ENCODE measurements at places on chromosomes 5 and 9.
A peak's percentile ranks its signal among the peaks of the same experiment; 100 is the strongest.

DNA sequence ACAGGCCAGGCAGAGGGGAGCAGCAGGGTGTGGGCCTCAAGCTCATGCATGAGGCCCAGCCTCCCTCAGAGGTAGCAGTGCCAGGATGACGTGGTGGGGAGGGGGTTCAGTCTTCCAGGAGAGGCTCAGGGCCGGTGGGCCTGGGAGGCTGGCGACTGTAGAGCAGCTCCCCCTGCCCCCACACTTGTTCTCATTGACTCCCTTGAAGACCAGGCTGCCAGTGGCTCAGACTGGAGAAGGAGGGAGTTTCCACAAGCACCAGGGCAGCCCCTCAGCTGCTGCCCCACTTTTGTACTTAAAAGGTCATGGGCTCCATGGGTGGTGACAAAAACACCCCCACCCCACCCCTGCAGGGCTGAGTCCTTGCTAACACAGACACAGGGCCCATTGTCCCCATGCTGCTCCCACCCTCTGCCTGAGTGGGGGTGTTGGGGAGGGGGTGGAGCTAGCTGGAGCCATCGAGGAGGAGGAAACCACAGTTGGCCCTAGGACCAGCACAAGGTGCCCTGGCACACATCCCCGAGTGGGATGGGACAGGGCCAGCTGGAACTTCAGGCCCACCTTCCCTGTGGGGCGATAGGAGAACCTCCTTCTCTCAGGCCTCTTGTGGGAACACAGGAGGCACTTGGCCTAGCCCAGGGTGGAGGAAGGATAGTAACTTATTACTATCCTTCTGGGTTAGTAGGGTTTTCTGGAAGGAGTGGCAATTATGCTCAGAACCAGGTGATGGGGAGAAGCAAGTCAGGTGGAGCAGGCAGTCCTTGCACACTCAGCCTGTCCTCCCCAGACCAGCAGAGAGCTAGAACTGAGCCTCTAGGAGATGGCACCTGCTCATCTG lies 10.7 kb downstream of the PDLIM4 start:
- no peak for DNase-seq

DNA sequence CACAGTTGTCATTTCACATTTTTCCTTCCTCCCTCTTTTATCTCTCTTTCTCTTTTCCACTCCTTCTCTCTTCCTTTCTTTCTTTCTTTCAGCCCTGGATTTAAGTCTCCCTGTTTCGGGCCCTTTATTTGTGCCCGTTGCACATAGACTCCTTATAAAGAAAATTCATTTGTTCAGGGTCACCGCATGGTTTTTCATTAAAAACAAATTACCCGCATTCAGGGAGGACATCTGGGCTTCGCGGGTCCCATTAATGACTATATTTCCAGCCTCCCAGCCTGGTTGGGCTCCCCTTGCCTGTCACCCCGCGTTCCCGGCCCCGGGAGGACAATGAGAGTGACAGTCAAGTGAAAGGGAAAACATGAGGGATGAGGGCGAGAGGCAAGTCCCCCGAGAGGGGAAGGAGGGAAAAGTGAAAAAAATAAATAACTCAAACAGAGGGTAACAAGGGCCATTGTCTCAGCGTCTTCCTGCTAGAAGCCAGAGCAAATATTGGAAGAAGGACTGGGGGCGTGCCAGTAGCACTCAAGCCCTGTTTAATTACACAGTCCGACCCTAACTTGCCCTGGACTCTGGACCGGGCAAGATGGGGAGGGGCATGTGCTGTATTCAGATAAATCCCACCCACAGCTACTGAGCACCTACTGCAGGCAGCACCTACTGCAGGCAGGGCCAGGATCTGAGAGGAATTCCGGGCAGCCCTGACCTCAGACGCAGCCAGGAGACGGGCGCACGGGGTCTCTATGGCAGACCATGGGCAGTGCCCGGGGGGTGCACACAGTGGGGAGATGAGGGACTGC lies 166.2 kb downstream of the PAX5 start:
- no peak for DNase-seq

- DNase-seq = no peak
These were observed 491.1 kb downstream of the ENC1 start for GRCh38 chr5:74149395-74149794.

GRCh38 chr9:90815944-90816357 lies 14.3 kb downstream of the SYK start:
- DNase-seq = no peak

GRCh38 chr9:18618862-18619261 lies 144.9 kb downstream of the ADAMTSL1 start:
- no peak for DNase-seq

DNA sequence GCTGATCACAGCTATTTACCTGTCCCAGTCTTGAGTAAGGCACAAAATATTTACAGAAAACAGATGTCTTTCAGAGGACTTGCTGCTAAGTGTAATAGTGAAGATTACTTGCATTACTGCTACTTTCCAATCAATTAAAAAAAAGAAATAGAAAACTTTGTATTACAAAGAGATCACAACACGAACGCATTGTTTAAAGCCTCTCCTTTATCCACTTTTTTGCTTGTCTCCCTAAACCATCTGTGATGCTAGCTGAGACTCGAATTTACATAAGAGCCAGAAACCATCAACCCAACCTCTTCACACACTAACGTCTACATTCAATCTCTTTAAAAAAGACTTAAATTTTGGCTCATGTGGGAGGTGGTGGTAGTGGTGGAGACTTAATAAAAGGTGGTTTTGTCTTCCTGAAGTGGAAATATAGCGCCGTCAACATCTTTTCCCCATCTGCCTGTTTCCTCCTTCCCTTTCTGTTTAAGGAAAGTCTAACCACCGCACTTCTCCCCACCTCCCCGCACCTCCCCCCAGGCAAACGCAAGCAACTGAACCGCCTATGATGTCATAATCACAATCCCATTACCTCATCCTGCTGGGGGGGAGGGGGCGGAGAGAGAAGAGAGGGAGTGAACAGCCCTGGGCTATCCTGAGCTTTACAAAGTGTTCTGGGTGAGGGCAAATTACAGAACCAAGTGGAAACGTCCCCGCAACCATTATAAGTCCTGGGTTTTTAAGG lies 948 bp upstream of the FAM53C start:
- no peak for DNase-seq

DNA sequence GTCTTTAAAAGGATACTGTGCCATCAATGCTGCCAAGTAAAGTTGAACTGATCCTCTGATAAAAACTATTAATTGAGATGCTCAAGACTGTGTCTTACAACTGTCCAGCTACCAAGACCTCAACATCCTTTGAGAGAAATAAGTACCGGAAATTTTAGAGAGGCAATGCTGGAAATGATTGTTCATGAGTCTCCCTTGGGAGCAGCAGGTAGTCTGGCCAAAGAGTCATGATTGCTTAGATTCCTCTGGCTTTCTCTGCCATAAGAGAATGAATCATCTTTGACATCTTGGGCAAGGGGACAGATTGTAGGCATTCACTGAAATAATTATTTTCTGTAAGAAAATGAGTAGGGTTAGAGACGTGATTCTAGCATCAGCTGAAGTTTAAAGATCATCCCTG lies 466.6 kb upstream of the DAB2 start:
- DNase-seq = no peak

DNA sequence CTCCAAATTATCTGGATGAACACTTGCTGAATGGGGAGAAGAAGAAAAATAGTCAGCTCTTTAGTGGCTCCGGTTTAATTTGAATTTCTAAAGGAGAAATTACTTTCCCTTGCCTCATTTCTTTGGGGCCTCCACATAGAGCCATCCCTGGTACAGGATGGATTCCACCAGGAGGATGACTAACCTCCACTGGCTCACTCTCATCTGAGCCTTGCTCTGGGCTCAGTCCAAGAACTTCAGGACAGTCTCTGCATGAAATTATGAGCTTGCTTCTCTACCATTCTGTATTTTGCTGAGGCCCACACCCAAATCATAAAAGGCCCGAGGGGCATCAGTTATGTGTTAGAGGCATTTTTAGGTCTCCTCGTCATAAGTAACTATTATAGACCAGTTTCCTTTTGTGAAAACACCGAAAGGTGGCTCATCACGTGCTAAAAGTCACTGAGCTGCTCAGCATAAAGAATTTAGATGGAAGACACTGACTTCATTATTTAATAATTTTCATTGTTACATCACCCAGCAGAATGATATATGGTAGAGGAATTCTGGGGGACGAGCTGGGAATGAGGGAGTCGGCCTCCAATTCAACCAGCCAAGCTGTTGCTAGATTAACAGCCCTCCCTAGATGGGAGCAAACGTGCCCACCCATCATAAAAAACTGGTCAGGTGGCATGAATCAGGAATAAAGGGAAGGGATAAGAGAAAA lies 222.1 kb downstream of the TARS1 start:
- no peak for DNase-seq

GRCh38 chr5:51632793-51633192 lies 249.5 kb downstream of the ISL1 start:
- no peak for DNase-seq

- peak; percentile 25 for DNase-seq
These were observed 80.4 kb downstream of the GRAMD2B start for GRCh38 chr5:126503602-126504104.

- no peak for DNase-seq
These were observed 72.1 kb upstream of the SEMA6A start for GRCh38 chr5:116646611-116647289.

- DNase-seq = no peak
These were observed 14.3 kb downstream of the CEL start for GRCh38 chr9:133075925-133076630.

- DNase-seq = no peak
These were observed 678 bp downstream of the SLC2A6 start for GRCh38 chr9:133477992-133478850.

DNA sequence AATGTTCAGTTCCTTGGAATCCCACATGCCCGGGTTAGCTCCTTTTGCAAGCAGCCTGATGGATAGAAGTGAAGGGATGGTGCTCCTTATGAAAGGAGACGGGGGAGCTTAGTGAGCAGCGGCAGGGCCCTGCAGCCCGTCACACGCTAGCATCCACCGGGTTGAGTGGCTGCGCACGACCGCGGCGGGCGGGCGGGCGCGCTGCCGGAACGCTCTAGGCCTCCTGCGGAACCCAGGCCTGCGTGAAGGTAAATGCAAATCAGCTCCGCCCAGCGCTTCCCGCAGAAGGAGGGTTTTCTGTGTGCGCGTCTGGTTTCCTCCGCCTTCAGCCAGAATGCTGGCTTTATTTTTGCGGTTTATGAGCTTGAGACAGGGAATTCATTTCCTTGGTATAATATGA lies 19.8 kb downstream of the IL12B start:
- peak; percentile 16 for DNase-seq

DNA sequence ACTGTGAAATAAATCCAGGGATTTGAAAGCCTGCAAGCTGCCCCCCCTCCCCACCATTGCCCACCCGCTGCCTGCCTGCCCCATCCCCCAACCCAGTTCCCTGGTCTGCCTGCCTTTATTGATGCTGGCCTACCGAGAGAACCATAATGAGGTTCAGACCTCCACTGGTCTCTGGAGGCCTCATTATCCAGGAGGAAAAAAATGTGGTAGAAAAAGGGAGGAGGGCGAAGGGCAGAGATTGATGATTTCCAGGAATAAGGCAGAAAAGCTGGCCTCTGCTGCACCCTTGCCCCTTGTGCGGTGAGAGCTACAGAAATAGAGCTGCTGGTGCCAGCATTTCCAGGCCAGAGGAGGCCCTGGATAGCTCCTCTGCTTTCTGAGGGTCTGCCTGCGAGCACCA lies 216.1 kb downstream of the PAPPA start:
- no peak for DNase-seq

DNA sequence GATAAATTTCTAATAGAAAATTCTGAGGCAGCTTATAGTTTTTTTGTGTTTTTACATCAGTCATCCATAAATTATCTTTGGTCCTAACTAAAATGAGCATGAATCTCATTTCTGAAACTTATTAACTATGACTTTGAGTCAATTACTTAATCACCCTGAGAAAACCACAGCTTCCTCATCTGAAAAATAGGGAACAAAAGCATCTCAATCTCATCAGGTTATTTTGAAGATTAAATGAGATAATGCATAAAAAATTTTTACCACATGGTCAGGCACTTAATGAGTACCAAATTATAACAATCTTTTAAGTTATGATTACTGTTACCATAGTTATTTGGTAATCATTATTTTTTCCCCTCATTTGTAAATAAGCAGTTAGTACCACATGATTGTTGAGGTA lies 279.1 kb downstream of the MAST4 start:
- no peak for DNase-seq

- DNase-seq = no peak
These were observed 26.9 kb downstream of the ADAMTS2 start for GRCh38 chr5:179318221-179318955.

GRCh38 chr9:26169708-26170107 lies 491.5 kb upstream of the TUSC1 start:
- DNase-seq = no peak

DNA sequence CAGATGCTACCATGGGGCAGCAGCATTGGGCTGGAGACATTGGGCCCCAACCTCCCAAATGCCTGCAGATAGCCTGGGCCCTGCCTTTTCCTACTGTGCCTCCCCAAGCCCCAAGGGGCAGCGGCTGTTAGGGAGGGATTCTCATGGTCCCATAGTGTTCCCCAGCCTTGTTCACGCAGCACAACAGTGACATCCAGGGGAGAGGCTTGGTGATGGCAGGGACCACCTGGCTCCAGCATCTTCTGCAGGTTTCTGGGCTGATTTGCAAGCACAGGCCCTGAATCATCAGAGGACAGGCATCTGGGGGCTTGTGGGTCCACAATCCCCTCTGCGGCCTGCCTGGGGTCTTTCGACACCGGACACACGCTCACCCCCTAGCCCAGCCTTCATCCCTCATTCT lies 354.6 kb downstream of the SLIT3 start:
- peak; percentile 27 for DNase-seq

- no peak for DNase-seq
These were observed 924.3 kb upstream of the CDH10 start for GRCh38 chr5:25568989-25569625.

GRCh38 chr9:128288273-128289004 lies 12.4 kb downstream of the SWI5 start:
- no peak for DNase-seq

GRCh38 chr5:53002491-53002890 lies 13.3 kb downstream of the ITGA2 start:
- no peak for DNase-seq

GRCh38 chr9:132411091-132411508 lies 1.1 kb downstream of the CFAP77 start:
- peak; percentile 75 for DNase-seq

- no peak for DNase-seq
These were observed 207.7 kb downstream of the FRMD3 start for GRCh38 chr9:83330207-83331196.

DNA sequence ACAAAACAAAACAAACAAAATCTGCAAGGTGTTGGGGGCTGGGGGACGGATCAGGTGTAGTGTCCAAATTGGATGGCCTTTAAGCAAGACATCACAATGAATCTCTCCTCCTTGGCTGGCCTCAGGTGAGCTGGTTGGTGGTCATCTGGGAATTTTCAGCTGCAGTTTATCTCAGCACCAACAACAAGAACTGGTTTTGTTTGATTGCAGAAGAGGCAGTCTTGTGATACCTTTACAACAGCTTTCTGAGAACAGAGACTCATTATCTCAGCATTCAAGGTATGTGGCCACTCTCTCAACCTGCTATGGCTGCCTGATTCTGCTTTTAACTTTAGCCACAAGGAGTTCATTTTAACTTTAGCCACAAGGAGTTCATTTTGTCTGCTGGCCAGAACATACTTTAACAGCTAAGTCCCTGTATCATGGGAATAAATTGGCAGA lies 1543.4 kb downstream of the EFNA5 start:
- DNase-seq = no peak

- DNase-seq = no peak
These were observed 92.1 kb downstream of the ZCCHC7 start for GRCh38 chr9:37212435-37212834.

- no peak for DNase-seq
These were observed 73.1 kb downstream of the FOXB2 start for GRCh38 chr9:77092536-77092935.

GRCh38 chr5:57734296-57734695 lies 251.7 kb upstream of the ACTBL2 start:
- DNase-seq = no peak

GRCh38 chr9:27537027-27537435 lies 7.4 kb upstream of the MOB3B start:
- DNase-seq = no peak
